Motor neuron (in vitro differentiated cells): ENCODE measurements at places on chromosomes 3 and 15. TPM values are rescaled to one million over a fixed set of nuclear protein-coding genes. Genes with fewer than 3 reads are reported as not detected.

The TF gene
- total RNA-seq: 2.2 and 2.8 TPM in 2 replicates

The RYR3 gene
- 1.3 and 1.4 TPM in 2 replicates for total RNA-seq

DNA sequence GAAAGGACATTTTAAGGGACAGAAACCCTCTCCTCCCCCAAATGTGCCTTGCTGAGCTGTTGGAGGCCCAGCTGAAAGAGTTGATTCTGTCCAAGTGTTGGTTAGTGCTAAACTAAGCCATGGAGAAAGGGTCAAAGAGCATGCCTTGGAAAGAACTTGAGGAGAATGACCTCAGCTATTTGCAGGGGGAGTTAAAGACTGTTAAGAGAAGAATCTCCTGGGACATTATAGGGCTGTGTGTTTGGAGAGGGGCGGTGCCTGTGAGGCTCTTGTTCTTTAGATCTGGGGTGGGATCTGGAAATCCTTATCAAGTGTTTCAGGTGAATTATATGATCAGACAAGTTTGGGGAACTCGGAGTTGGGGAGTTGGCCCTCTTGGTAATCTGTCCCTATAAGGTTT lies 13.0 kb downstream of the FNDC3B start:
- no peak for ATAC-seq

GRCh38 chr3:108516881-108517280 lies 6.5 kb upstream of the MYH15 start:
- ATAC-seq: no peak

DNA sequence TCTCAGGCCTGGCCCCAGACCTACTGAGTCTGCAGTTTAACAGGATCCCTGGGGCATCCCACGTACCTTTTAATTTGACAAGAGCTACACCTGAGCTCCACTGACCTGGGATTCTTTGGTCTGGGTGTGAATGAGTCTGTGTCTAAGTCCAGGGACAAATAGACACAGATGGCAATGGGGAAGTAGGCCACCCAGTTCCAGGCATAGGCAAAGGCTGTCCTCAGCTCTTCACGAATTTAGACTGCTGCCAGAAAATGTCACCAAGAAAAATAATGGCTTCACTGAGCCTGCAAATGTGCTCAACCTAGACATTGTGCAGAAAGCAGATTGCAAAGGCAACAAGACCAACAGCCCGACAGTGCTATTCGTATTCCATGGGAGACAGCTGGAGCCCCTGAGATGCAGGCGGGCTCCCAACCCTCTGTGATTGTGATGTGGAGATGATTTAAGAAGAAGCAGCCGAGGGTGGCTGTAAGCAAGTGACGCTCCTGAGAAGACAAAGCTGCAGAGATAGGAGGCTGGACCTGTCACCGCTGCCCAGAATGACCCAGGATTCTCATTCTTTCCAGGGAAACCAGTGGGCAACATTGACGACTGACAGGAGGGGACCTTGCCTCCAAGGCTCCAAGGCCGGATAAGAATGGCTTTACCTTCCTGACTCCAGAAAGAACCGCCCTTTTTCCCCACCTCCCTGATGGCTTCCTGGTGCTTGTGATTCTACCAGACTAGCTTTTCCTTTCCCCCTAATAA lies 39.8 kb upstream of the IREB2 start:
- ATAC-seq: no peak

- no peak for ATAC-seq
Observed at GRCh38 chr3:159806412-159806811, 182.2 kb upstream of the IL12A start.

The PLOD2 gene
- total RNA-seq: 15.5 and 15.9 TPM in 2 replicates

GRCh38 chr3:185820973-185821758 lies 3.7 kb downstream of the IGF2BP2 start:
- ATAC-seq: peak; percentile 4

- no peak for ATAC-seq
Observed at GRCh38 chr15:59244337-59244736, 37.7 kb downstream of the LDHAL6B start.

- ATAC-seq: no peak
Observed at GRCh38 chr3:57052662-57053061, 7.8 kb upstream of the SPATA12 start.

- ATAC-seq: no peak
Observed at GRCh38 chr15:74124759-74125158, 5.6 kb upstream of the ISLR2 start.

The VIPR1 gene
- total RNA-seq: 0.22 and 1.6 TPM in 2 replicates

The GOLGA6D gene
- total RNA-seq: 0.25 and 0.32 TPM in 2 replicates
